ENCODE measurements at places on chromosomes 13 and 19.

- H3K27ac ChIP-seq: no peak overlapping the region
- H3K27me3 ChIP-seq: no peaks in the 10 kb centered on the region
- H3K4me3 ChIP-seq: no peak overlapping the region
- no peak for DNase-seq
Observed at GRCh38 chr13:66425741-66426140, 804.4 kb downstream of the PCDH9 start.

DNA sequence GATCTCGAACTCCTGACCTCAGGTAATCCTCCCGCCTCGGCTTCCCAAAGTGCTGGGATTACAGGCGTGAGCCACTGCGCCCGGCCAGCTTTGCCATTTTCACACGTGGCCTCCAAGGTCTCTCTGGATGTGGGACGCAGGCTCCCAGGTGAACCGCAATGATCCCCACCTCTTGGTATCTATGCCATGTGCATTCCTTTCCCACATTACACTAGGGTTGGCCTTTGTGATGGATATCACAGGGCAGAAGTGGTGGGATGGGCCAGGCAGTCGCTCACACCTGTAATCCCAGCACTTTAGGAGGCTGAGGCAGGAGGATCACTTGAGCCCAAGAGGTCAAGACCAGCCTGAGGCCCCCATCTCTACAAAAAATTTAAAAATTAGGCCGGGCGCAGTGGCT, 22.4 kb downstream of the FGF21 start:
- no peak overlapping the region for H3K4me3 ChIP-seq
- peaks cover 5% of the 10 kb centered on the region for H3K27me3 ChIP-seq
- peaks cover 3% of the 10 kb centered on the region for H3K4me1 ChIP-seq
- no peak overlapping the region for H3K27ac ChIP-seq

- H3K27me3 ChIP-seq: no peaks in the 10 kb centered on the region
- no peaks in the 10 kb centered on the region for H3K36me3 ChIP-seq
- no peaks in the 10 kb centered on the region for H3K4me1 ChIP-seq
- H3K27ac ChIP-seq: no peak overlapping the region
- DNase-seq: no peak
- H3K4me3 ChIP-seq: no peak overlapping the region
Observed at GRCh38 chr13:92864584-92865284, 361.9 kb upstream of the GPC6 start.

DNA sequence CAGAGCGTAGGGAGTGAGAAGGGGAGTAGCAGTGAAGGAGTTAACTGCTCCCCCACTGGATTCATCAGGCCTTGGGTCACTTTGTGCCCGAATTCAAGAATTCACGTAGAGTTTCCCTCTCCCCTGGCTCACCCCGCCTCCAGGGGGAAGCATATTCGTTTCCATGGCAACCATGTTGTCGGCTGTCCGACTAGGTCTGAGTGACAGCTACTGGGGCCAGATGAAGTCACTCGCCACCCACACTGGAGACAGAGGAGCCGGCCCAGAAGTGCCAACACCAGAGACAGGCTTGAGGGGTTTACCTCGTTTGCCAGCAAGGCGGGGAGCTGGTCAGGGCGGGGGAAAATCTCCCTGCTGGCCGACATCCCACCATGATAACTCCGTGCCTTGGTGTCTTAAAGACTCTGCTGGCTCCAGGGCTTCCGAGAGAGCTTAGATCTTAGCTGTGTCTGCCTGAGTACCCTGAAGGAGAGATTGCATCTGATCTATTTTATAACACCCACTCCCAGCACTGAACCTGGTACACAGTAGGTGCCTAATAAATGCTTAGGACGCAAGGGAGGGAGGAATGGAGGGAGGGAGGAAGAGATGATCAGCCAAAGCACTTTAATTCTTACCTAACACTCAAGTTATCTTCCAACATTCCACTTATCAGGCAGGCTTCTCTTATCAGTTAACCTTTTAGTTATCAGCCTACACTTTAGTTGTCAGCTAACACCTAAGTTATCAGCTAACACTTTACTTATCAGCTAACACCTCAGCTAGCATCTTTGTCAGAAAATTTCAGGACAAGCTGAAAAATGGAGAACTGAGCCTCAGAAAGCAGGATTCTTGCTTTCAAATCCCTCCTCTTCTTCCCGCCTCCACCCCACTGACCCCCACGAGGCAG, 57.2 kb upstream of the ZNRF4 start:
- H3K36me3 ChIP-seq: no peaks in the 10 kb centered on the region
- no peak overlapping the region for H3K4me3 ChIP-seq
- peaks cover 65% of the 10 kb centered on the region for H3K27me3 ChIP-seq
- H3K4me1 ChIP-seq: no peaks in the 10 kb centered on the region
- no peak overlapping the region for H3K27ac ChIP-seq
- DNase-seq: peak; percentile 31

- no peaks in the 10 kb centered on the region for H3K27me3 ChIP-seq
- no peaks in the 10 kb centered on the region for H3K36me3 ChIP-seq
- H3K4me3 ChIP-seq: no peak overlapping the region
- no peak for DNase-seq
- no peaks in the 10 kb centered on the region for H3K4me1 ChIP-seq
Observed at GRCh38 chr13:59038824-59039223, 1124.9 kb downstream of the DIAPH3 start.

DNA sequence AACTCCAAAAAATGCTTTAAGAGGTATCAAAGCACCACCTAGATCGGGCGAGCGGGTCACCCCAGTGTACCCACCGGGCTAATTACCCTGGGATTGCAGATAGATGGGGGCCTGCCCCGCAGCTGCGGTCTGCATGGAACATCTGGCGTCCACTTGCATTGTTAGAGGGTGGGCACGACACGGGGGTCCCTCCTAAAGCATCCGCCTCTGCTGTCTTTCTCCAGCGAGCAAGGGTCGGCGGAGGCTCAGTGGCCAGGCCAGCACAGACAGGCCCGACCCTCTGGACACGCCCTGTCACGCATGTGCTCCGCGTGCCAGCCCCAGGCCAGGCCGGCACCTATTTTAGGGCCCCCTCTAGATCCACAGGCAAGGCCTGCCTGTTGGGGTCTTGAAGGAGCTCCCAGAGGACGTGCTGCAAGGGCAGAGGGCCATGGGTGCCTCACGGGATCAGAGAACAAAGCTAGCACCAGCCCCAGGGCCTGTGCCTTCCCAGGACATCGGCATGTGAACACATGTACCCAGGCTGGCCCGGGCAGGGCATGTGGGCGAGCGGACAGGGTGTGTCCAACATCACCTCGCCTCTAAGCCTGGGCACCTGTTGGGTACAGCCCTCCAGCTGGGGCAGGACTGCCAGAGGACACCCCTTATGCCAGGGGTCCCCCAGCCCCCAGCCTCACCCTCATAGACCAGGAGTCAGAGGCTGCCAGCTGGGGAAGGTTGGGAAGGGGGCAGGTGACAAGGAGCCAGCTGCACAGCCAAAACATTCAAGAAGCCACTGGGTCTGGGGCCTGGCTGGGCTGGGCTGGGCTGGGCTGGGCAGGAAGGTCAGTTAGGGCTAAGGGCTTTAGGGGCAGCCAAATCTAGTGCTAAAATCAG, 35.6 kb upstream of the NANOS3 start:
- DNase-seq: peak; percentile 68
- H3K27me3 ChIP-seq: no peaks in the 10 kb centered on the region
- peaks cover 54% of the 10 kb centered on the region for H3K36me3 ChIP-seq
- peak overlapping the region; percentile 95 for H3K4me3 ChIP-seq

- H3K36me3 ChIP-seq: no peaks in the 10 kb centered on the region
- no peak overlapping the region for H3K27ac ChIP-seq
- DNase-seq: no peak
- H3K4me1 ChIP-seq: no peaks in the 10 kb centered on the region
- H3K4me3 ChIP-seq: no peak overlapping the region
Observed at GRCh38 chr19:32091241-32091640, 254.2 kb upstream of the ZNF507 start.

GRCh38 chr19:15437355-15438123, 12.2 kb downstream of the WIZ start:
- H3K27ac ChIP-seq: no peak overlapping the region
- DNase-seq: no peak
- no peak overlapping the region for H3K4me3 ChIP-seq
- peaks cover 14% of the 10 kb centered on the region for H3K4me1 ChIP-seq
- H3K27me3 ChIP-seq: no peaks in the 10 kb centered on the region

GRCh38 chr13:74561155-74561554, 427.0 kb upstream of the KLF12 start:
- no peak for DNase-seq
- no peaks in the 10 kb centered on the region for H3K4me1 ChIP-seq
- H3K27me3 ChIP-seq: no peaks in the 10 kb centered on the region

DNA sequence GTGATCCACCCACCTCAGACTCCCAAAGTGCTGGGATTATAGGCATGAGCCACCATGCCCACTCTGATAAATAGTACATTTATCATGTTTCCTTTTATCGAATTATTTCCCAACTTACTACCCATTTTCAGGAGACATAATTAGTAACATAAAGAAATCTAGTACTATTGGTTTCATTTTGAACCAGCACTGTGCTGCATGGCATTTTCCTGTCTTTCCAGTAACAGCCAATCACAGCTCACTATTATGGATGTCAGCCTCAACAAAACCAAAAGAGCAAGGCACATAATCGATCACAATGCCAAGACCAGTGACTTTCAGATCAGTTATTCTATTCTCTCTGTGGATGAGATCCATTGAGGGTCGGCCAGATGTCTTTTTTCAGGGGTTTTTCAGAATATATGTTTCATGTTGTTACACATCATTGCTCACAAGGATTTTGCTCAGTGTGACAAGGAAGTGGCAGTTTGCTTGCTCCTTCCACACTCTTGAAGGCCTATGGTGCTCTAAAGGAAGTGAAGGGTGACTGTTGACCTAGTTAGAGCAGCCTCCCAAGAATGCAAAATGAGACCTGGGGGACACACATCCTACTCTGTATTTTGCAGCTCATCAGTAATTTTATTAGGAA, 233.4 kb downstream of the KCNRG start:
- no peak overlapping the region for H3K4me3 ChIP-seq
- no peak for DNase-seq
- peaks cover 40% of the 10 kb centered on the region for H3K27me3 ChIP-seq
- H3K27ac ChIP-seq: no peak overlapping the region

DNA sequence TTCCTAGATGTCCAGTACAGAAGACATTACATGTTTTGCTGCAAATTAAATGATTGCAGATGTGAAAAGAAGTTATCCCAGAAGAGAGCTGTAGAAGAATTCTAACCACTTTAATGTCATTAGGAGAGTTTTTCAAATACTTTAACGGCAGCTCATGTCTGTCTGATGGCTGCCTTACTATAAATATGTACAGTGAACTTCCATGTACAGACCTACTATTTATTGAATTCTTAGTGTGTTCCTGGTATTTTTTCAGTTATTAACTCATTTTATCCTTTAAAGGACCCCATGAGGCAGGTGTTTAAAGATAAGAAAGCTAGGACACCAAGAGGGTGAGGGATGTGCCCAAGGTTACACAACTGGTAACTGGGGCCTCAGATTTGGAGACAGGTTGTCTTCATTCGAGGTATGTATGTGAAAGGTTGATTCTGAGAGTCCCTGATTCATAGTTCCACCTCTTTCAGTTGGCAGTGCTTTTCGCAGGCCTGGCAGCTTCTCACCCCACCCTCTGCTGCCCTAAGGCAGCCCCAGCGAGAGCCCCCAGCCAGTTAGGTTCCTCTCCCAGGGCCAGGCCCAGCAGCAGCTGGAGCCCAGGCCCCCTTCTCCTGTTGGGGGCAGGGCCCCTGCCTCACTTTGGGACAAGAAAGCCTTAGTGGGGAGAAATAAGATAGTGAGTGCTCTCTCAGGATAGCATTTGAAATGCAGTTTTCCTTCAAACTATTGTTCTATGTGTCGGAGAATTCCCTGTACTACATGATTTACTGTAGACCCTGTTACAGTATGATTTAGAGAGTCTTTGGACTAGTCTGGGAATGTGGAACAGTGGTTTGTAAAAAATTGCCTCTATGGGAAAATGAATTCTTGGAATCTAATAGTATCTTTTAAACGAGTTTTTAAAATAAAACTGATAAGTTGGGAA, 67.7 kb upstream of the TEX29 start:
- H3K36me3 ChIP-seq: peaks cover 88% of the 10 kb centered on the region
- DNase-seq: no peak
- H3K27me3 ChIP-seq: no peaks in the 10 kb centered on the region
- H3K4me1 ChIP-seq: peaks cover 3% of the 10 kb centered on the region

DNA sequence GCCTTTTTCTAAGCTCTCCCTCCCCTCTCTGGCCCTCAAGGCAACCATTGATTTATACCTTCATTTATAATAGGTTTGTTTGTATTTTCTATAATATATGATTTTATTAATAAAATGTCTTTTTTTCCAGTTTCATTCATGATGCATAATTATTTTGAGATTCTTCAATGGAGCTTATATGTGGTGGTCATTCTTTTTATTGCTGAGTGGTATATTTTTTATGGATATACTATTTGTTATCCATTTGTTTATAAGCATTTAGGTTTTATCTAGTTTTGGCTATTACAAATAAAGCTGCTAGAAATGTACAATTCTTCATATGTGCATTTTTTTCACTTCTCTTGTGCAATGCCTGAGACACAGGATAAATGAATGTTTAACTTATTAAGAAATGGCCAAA, 10.8 kb downstream of the ZNF211 start:
- DNase-seq: no peak
- no peaks in the 10 kb centered on the region for H3K27me3 ChIP-seq
- H3K4me3 ChIP-seq: no peak overlapping the region
- H3K4me1 ChIP-seq: no peaks in the 10 kb centered on the region

GRCh38 chr13:38888309-38888708, 102.3 kb downstream of the STOML3 start:
- no peaks in the 10 kb centered on the region for H3K4me1 ChIP-seq
- H3K27me3 ChIP-seq: peaks cover 32% of the 10 kb centered on the region
- DNase-seq: no peak
- H3K27ac ChIP-seq: no peak overlapping the region
- no peak overlapping the region for H3K4me3 ChIP-seq
- no peaks in the 10 kb centered on the region for H3K36me3 ChIP-seq

GRCh38 chr13:44300895-44301638, 72.6 kb upstream of the SERP2 start:
- peaks cover 45% of the 10 kb centered on the region for H3K4me1 ChIP-seq
- H3K27ac ChIP-seq: peak overlapping the region; percentile 53
- H3K36me3 ChIP-seq: no peaks in the 10 kb centered on the region
- H3K27me3 ChIP-seq: peaks cover 12% of the 10 kb centered on the region
- no peak overlapping the region for H3K4me3 ChIP-seq
- no peak for DNase-seq

DNA sequence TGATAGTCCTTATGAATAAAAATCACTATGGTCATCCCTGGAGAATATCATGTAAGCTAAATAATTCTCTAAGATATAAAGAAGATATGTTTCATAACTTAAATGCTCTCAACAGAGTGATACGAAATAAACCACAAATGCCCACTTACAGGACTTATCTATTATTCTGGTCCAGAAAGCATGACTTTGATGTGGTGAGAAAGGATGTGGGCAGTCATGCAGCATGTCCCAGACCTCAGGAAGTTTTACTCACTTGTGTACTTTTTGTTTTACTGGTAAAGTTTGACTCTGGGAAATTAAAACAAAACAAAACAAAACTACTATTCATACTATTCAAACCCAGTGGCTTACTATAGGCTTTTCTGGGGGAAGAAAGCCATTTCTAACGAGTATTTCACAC, 483.2 kb upstream of the SLITRK6 start:
- H3K27ac ChIP-seq: no peak overlapping the region
- DNase-seq: no peak
- no peaks in the 10 kb centered on the region for H3K27me3 ChIP-seq
- H3K4me1 ChIP-seq: no peaks in the 10 kb centered on the region
- no peaks in the 10 kb centered on the region for H3K36me3 ChIP-seq
- no peak overlapping the region for H3K4me3 ChIP-seq

- H3K4me3 ChIP-seq: no peak overlapping the region
- H3K4me1 ChIP-seq: no peaks in the 10 kb centered on the region
- no peaks in the 10 kb centered on the region for H3K36me3 ChIP-seq
- no peak for DNase-seq
Observed at GRCh38 chr13:79155883-79156282, 250.2 kb downstream of the RBM26 start.

Measured in activated T-cell treated with anti-CD3 and anti-CD28 coated beads, Interleukin-2, amount 50 U/mL, for 24 hours (primary cell).